ENCODE measurements at places on chromosomes 4 and X. TPM values are rescaled to one million over a fixed set of nuclear protein-coding genes. Genes with fewer than 3 reads are reported as not detected.

GRCh38 chrX:53421772-53422085 is 725 bp downstream of the SMC1A start:
- H3K4me1 ChIP-seq = no peaks in the 10 kb centered on the region
- peak overlapping the region; percentile 85 for H3K4me3 ChIP-seq
- H3K27me3 ChIP-seq = no peaks in the 10 kb centered on the region
- H3K36me3 ChIP-seq = no peaks in the 10 kb centered on the region
- no peak for DNase-seq

DNA sequence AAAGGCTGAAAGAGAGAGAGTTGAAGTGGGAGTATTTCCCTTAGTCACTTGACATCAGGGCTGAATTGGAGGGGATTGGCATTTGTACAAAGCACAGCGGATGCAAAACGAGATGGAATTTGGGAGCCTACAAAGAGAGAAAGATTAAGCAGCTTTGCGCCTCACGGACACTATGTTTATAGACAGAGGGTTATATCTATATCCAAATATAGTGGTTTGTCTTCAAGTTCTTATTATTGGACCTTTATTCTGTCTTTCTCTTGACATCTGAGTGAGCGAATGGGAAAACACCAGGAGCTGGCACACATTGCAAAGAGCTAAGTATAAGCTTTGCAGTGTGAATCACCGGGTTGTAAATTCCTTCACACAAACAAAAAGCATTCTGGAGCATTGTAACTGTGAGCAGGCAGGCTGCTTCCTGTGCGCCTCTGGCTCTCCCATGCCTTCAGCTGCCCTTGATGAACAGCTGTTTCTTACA is 500.2 kb downstream of the STIM2 start:
- H3K27me3 ChIP-seq = no peaks in the 10 kb centered on the region
- peaks cover 20% of the 10 kb centered on the region for H3K4me1 ChIP-seq
- H3K27ac ChIP-seq = peak overlapping the region; percentile 89
- peak; percentile 60 for DNase-seq

ODAPH gene
- not detected for total RNA-seq

DNA sequence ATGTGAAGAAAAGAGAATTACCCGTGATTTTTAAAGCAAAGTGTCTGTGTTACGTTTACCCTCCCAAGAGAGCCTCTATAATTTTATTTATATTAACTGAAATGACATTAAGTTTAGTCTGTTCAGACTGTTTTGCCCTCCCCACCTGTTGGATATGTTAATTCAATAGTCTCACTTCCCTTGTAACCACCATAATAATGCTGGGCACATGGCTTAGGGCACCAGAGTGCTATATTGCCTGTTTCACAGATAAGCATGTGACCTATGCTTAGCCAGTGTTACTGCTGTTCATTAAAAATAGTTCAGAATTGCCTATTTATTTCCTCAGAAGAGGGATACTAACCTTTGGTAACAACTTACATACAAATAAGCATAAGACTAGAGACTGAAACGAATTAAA is 446.2 kb downstream of the FAT4 start:
- H3K36me3 ChIP-seq = no peaks in the 10 kb centered on the region
- H3K4me1 ChIP-seq = no peaks in the 10 kb centered on the region
- no peak overlapping the region for H3K27ac ChIP-seq
- no peak overlapping the region for H3K4me3 ChIP-seq
- peaks cover 4% of the 10 kb centered on the region for H3K27me3 ChIP-seq

GRCh38 chr4:39998659-39999345 is 21.1 kb upstream of the PDS5A start:
- H3K27me3 ChIP-seq = no peaks in the 10 kb centered on the region
- H3K27ac ChIP-seq = no peak overlapping the region
- no peak overlapping the region for H3K4me3 ChIP-seq
- no peaks in the 10 kb centered on the region for H3K36me3 ChIP-seq
- H3K4me1 ChIP-seq = no peaks in the 10 kb centered on the region

GRCh38 chrX:4663085-4663484 is 949.6 kb upstream of the PRKX start:
- H3K4me3 ChIP-seq = no peak overlapping the region
- peak overlapping the region; percentile 77 for H3K27ac ChIP-seq
- no peaks in the 10 kb centered on the region for H3K27me3 ChIP-seq
- H3K4me1 ChIP-seq = no peaks in the 10 kb centered on the region
- no peaks in the 10 kb centered on the region for H3K36me3 ChIP-seq
